ENCODE measurements at places on chromosomes 7 and 10.

GRCh38 chr10:120184547-120185337 lies 272.3 kb upstream of the PLPP4 start:
- no peak for DNase-seq

DNA sequence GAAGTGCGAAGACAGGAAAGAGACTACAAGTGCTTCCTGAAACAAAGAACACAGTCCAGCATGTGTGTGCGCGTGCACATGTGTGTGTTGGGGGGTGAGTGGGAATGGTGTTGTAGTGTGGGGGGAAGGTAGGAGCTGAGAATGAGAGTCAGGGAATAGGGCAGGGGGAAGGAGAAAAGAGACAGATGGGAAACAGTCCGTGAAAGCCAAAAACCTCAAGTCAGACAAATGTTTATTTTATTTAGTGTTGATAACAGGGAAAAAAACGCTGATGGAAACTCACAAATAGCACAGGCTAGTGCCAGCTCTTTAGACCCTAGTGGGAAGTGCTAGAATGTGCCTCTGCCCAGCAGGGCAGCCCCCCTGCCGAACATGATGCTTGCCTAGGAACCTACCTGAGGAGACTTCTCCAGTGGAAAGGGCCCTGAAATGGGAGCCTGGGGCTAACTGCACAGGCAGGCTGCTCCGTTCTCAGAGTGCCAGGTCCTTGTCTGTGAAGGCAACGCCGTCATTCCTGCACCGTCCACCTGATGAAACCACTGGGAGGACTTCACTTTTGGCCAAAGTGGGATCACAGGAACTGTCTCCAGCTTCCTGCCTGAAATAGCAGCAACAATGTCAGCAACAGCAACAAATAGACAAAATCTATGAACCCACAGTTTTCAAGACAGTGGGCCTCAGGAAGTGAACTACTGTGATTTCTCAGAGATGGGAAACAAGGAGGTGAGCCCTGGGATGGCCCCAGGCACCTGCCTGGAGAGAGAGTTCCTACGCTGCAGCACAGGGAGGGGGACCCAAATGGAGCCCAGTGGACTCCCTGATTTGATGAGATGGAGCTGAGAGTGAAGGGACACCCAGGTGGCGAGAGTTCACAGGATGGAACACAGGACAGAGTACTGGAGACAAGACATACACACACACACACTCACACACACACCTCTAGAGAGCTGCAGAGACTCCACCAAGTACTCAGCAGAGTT lies 379.7 kb downstream of the RPS24 start:
- DNase-seq: no peak

DNA sequence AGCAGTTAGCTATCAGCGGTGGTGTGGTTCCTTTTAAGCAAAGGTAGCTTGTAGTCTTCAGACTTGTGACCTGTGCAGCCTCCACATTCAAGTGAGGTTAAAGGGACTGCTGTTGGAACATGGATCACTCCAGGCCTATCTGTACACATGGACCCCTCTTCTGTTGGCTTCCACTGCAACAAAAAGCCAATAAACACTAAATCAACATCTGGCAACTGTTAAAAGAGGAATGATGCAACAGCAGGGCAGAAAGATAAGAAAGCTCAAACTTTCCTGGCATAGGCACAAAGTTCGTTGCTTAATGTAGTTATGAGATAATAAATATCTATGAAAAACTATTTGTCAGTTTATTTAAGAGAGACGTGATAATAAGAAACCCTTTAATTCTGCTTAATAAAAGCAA lies 4.0 kb upstream of the MINPP1 start:
- DNase-seq: no peak

DNA sequence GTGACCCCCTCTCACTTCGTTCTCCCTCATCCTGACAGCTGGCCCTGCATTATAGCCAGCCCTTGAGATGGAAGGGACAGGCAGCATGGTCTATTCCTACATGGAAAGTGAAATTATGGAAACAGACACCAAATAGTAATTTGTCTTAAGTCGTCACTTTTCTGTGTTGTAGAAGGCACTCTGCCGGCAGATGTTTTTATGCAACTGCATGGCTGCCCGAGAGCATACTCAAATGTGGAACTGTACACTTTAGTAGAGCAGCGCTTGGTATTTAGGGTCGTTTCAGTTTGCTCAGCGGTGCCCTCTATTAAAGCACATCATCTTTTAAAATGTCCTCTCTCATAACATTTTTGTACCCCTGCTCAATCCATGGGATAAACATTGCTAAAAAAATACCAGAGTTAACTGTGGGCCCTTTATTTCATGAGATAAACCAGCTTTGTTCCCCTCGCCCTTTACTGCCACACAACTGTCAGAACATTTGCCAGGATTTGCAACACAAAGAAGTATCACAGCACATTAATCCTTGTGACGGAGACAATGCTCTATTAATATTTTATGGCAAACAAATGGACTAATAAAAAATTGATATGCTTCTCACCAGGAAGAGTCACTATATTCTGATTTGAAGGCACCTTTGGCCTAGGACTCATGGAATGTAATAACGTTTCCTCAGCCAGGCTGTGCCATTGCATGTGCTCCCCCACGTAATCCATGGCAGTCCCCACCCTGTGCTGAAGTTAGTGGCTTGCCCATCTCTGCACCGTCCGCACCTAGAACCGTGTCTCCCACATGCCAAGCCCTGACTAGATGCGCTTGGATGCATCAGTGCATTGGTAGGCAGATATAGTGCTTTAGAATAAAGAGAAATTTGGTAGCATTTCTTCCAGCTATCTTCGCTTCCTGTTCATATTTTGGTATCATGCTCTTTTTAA lies 221.3 kb downstream of the PAXIP1 start:
- no peak for DNase-seq

Measured in anterior cingulate cortex (tissue), 58 donors.